ENCODE measurements at places on chromosomes 3 and 15.

DNA sequence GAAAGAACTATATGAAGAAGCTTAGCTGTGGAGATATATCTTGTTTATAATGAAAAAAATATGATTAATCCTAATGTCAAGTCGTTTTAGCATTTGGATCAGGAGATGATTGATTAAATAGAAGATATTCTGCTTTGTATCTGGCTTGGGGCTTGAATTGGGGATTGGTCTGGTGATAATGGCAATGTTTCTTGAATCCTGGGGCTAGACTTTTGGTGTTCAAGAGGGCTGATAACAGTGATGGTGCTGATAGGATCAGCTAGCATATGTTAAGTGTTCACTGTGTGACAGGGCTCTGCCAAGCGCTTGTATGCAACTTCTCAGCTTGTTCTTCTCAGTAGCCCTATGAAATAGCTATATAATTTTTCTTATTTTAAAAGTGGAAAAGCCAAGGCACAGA, 20.2 kb downstream of the CNOT10 start:
- DNase-seq = no peak

GRCh38 chr3:193310914-193311723, 67.4 kb downstream of the ATP13A5 start:
- no peak for DNase-seq

- no peak for DNase-seq
Measured at GRCh38 chr3:18370672-18371071, 54.5 kb downstream of the SATB1 start.

DNA sequence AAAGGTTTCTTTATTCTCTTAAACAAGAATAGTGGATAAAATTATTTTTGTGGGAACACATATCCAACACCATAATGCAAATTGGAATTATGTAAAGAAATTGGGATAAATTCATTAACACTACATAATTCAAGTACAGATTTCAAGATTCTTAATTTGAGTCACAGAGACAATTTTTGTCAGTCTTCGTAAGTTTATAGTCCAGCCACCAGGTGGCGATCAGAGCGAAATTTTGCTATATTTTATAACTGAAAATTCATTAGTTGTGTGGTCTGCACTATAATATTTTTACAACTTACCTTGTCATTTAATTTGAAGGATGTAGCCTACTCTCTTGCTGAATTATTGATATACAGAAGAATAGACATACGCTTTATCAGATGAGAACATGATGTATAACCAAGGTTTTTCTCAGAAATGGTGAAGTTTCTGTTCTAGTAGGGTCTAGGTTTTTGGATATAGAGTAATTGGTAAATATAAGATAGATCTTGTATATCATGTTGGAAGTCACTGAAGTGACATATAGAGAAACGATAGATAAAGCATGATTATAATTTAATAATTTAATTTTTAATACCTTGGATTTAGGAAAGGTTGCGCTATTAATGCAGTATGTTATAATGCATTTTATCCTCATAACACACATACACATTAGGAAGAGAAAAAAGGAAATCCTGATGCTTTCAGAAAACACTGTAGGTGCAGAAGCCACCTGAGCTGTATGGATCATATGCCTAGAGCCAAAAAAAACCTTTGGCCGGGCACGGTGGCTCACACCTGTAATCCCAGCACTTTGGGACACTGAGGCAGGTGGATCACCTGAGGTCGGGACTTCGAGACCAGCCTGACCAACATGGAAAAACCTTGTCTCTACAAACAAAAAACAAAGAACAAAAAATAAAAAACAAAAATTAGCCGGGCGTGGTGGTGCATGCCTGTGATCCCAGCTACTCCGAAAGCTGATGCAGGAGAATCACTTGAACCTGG, 31.7 kb downstream of the PLSCR4 start:
- peak; percentile 10 for DNase-seq

- DNase-seq = no peak
Measured at GRCh38 chr3:194485881-194486539, 792 bp downstream of the ATP13A3 start.

- peak; percentile 95 for DNase-seq
Measured at GRCh38 chr3:161291191-161291901, 70.2 kb downstream of the NMD3 start.

DNA sequence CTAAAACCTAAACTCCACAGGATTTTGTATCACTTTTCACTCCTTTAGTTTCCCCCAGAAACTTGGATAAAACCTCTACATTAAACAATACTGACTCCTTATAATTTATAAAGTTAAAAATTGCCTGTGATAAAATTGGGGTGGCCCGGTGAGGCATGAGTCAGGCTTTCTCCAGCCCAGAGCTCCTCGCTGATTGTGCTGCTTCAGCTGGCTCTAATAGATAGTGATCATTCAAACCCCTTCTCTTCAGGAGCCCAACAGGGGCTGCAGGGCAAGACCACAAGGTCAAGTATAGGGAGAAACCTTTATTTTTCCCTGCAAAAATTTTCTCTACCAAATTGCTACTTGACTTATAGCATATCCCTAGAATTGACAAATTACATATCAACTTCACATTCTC, 308.2 kb downstream of the PLCL2 start:
- no peak for DNase-seq

DNA sequence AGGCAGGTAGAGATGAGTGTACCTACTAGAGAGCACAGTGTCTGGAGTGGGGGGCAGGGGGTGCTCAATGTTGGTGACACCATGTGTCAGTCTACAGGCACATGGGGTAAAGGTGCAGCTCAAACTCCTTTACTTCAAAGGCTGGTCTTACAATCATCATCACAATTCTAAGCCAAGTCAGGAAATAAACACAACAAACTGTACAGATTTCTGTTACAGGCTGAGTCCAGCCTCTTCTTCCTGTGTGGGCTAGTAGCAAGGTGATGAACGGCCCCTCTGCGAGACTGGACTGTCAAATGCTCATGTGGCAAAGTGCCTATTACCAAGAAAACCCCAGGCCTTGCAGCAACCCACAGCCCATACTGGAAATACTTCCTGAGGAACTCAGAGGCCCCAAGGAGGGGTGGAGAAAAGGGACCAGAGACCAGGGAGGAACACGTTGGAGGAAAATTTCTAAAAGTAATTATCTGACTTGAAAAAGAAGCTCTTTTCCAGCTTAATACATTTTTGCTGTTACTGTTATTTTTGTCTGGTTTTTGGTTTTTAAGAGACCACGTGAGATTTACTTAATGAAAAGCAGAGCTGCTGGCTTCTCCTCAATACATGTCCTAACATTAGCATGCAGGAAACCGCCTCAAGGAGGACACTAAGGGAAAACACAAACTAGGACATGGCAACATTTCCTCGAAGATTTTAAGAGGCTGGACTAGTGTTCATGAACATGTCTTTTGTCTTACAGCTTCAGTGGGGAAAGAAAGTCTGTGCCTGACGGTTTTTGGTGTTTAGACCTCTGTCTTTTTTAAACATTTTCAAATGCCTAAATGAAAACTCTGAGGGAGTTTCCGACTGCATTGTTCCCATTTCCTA, 29.5 kb downstream of the TBC1D2B start:
- DNase-seq = no peak

GRCh38 chr3:194351080-194351672, at the start of gene CPN2:
Gene CPN2 (minus strand): TSS chr3:194351328. CDS start chr3:194342702, 8,626 bp downstream.
- no peak for DNase-seq

- no peak for DNase-seq
Measured at GRCh38 chr3:31275038-31275572, 257.6 kb upstream of the STT3B start.

DNA sequence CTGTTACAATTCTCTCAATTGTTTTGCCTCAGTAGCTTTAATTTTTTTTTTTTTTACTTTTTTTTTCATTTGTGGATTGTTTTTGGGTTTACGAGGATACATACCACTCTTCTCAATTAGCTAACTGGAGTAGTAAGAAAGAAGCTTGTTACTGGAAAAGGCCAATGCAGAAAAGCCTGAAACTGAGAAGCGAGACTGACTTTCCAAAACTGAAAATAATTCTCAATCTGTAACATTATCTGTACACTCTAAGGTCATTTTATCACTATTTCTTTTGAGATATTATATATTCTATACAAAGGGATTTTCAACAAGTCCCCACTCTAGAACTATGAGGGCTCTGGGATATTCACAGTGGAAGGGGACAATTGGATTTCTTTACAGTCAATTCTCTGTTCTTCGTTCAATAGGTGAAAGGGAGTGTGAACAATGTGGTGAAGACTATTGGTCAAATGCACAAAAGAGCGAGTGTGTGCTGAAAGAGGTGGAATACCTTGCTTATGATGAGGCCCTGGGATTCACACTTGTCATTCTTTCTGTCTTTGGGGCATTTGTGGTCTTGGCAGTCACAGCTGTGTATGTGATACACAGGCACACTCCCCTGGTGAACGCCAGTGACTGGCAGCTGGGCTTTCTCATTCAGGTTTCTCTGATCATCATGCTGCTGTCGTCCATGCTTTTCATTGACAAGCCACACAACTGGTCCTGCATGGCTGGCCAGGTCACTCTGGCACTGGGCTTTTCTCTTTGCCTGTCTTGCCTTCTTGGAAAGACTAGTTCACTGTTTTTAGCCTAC, 83.9 kb upstream of the KCNAB1 start:
- DNase-seq = no peak

- no peak for DNase-seq
Measured at GRCh38 chr3:186220911-186221645, 112.2 kb upstream of the ETV5 start.

- DNase-seq = peak; percentile 82
Measured at GRCh38 chr15:31360843-31361763, 34.5 kb downstream of the KLF13 start.

- DNase-seq = no peak
Measured at GRCh38 chr15:90414408-90415028, 26.5 kb downstream of the IQGAP1 start.

GRCh38 chr15:70361891-70362290, 264.2 kb upstream of the TLE3 start:
- DNase-seq = no peak

DNA sequence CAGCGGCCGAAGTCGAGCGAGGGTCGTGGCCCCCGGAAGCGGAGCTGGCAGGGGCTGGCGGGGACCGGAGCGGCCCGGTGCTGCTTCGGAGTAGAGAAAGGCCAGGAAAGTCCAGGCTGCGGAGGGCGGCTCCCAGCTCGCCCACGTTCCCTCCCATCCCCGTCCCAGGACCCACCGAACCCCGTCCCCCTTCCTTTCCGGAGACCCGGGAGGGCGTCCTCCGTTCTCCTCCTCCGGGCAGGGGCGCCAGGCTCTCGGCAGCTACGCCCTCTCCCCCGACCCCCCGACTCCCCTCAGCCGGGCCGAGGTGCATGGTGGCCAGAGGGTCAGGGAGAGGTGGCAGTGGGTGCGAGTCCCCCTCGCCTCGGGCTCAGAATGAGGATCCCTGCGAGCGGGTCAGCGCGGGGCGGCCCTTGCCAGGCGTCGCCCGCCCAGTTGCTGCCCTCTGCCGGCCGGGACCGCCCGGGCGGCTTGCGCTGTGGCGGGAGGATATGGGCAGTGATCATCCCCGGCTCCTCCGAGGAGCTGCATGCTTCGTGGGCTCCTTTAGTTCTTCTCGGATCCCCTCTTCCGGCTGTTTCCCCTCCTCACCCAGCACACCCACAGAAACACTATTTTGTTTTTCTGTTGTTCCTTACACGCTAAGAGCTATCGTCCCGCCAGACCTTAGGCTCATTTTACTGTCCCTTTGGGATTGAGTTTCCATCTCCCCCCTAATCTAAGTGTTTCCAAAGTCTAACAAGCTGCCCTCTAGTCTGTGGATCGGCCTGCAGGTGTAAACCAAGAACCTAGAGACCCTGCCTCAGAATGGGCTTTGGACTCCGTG, 744 bp upstream of the ALDH1A2 start:
- peak; percentile 53 for DNase-seq

DNA sequence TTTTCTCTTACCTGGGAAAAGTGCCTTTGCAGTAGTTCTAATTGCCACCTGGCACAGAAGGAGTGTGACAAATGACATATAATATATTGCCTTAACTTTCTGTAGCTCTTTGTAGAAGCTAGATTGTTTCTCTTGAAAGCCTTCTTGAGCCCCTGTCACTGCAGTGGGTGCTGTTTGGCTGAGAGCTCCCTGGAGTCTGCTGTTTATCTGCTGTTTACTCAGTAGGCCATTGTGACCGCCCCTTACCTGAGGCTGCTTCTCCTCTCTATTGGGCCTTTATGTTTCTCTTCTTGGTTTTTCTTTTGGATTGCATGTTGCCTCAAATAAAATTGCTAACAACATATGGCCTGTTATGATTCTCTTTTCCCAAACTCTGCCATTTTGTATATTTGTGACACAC, 16.7 kb downstream of the MAP2K5 start:
- peak; percentile 69 for DNase-seq

DNA sequence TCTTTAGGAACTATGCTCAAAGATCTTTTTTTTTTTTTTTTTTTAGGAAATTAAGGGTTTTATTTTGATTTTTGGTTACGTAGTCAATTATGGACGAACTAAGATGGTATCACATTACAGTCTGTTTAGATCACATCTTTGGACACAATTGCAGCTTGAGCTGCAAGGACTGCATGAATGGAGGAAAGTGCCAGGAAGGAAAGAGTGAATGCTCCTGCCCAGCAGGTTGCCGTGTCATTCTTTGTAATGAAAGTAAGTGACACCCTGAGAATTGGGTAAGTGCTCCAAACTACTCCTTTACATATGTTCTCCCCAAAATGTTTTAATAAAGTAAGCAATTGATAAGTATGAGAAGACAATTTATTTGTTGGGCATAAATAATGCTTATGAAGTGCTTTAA, 716.5 kb upstream of the GOLIM4 start:
- no peak for DNase-seq

DNA sequence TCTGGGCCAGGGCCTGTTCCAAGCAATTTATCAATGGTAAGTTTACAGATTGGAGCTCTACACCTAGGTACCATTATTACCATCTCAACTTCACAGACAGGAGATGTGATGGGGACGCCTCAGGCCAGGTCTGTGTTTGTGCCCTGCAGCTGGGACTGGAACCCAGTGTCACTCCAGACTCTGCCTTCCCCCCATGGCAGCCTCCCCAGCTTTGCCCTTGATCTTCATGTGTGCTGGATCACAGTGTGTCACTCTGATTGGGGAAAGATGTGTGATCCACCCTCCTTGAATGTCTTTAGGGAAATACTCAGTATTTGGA, 59.6 kb downstream of the MGLL start:
- no peak for DNase-seq

DNA sequence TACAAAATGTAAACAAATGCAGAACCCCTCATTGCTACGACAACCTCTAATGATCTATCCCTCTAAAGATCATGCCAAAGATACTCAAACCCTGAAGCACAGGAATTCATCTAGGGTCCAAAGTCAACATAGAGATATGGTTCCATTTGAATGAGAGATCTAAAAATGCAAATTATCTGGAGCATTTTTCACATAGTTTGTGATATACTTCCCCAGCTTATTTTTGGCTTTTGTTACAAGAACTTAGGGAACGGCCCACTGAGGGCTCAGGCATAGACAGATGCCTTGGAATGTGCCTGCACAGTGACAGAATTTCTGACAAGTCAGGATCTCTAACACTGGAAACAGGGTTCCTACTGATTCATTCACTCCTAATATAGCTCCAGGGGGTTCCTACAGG, 258.9 kb upstream of the THBS1 start:
- DNase-seq = no peak

GRCh38 chr15:99131441-99132023, 26.7 kb downstream of the SYNM start:
- no peak for DNase-seq

GRCh38 chr15:101250873-101251829, 697 bp downstream of the CHSY1 start:
- DNase-seq = peak; percentile 52
